NCI-H187 (cell line): ENCODE measurements at places on chromosomes 4 and X.

GRCh38 chrX:128518508-128518907, 466.3 kb upstream of the ACTRT1 start:
- DNase-seq = no peak

DNA sequence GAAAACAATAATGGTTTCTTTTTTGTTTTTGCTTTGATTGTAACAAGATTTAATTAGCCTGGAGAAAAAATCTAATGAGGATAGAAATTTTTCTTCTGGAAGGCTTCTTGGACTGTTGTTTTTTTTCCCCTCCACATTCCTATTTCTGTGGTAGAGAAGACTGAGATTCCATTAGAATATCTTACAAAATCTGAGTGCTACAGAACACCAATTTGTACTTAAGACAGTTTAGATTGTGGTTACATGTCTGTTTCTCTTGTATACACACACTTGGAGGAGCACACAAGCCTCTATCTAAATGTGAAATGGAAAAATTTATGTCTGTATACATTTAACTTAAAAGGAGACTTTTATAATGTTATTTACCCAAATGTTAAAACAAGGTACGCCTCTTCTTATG, 176.9 kb upstream of the ARSJ start:
- DNase-seq = no peak

- no peak for DNase-seq
These were observed 170.9 kb upstream of the GRIA3 start for GRCh38 chrX:123013141-123013540.

- DNase-seq = no peak
These were observed 48.9 kb downstream of the MND1 start for GRCh38 chr4:153393397-153393796.

DNA sequence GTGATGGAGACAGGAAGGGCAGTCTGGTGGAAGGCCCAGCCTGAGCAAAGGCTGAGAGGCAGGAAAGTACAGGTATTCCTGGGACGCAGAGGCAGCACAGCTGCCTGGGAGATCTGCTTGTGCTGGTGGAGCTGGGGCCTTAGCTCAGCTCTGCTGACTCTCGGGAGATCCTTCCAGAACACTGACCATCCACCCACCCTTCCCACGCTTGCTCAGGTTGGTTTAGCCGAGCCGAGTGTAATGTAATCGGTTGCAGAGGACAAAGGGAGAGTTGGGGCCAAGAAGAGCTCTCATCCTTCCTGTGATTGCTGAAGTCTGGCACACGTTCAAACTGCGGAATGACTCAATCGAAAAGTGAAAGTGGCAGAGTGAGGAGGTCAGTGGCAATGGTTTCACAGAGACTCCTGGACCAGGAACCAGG, 43.1 kb upstream of the GPR78 start:
- no peak for DNase-seq

GRCh38 chrX:26414534-26414933, 198.6 kb downstream of the MAGEB5 start:
- DNase-seq = no peak

DNA sequence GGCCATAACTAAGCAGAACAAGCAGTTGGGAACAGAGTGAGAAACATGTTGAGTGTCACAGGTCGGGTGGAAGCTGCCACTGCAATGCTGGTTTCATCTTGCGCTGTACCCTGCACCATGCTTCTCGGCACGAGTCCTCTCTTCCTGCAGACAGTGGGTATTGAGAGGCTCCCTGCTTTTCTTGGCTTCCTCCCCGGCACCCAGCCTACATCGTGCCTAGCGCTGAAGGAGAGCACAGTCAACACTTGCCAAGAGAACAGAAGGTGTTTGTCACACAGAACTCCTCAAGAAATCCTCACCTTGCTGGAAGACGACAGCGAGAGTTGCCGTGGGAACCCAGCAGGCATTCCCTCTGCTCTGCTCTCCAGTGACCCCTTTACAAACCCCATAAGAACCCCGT, 53.6 kb downstream of the EVC2 start:
- no peak for DNase-seq

DNA sequence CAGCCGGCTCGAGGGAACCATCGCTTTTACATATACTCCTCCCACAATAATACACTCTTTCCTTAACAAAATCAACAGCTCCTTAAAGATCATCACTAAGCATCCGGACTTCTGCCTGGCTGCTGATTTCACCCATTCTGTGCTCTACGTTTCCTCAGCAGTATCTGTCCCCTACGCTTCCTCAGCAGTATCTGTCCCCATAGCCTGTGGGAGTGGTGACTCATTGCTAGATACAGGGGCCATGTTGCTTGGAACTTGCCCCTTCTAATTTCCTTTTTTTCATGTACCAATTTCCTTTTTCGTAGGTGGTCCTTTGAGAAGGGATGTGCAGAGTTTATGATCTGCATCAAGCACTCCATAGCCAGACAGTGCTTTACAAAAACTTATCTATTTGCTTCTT, 18.6 kb downstream of the MAP3K15 start:
- DNase-seq = no peak

DNA sequence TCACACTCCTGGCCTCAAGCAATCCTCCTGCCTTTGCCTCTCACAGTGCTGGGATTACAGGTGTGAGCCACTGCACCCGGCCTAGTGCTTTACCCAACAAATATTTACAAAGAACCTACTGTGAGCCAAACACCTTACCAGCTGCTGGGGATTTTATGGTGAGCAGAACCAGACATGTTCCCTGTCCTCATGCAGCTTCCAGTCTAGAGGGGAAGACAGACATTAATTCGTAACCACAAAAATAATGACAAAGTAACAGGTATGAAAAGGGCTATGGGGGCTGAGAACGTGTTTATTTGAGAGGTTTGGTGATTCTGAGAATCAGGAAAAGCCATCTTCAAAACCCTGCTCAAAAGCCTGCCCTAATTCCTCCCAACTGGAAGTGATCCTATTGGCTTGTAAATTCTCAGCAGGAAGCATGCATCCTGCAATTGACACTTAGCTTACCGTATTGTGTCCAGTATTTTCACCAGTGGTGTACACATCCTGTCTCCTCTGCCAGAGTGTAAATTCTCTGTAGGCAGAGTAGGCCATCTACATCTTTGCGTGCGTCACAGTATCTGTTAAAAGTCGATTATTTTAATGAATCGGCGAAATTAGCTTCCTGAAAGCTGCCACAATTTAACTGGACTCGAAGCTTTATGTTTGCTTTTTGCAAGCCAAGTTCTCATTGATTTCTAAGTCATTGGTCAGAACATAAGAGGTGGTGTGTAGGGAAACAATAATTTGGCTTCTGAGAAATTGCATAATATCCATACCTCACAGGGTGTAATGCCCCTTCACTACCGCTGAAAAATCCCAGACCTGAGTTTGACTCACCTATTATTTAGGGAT, 67.0 kb downstream of the TMEM156 start:
- no peak for DNase-seq

- no peak for DNase-seq
These were observed 5.6 kb upstream of the CT47C1 start for GRCh38 chrX:119067023-119067739.

DNA sequence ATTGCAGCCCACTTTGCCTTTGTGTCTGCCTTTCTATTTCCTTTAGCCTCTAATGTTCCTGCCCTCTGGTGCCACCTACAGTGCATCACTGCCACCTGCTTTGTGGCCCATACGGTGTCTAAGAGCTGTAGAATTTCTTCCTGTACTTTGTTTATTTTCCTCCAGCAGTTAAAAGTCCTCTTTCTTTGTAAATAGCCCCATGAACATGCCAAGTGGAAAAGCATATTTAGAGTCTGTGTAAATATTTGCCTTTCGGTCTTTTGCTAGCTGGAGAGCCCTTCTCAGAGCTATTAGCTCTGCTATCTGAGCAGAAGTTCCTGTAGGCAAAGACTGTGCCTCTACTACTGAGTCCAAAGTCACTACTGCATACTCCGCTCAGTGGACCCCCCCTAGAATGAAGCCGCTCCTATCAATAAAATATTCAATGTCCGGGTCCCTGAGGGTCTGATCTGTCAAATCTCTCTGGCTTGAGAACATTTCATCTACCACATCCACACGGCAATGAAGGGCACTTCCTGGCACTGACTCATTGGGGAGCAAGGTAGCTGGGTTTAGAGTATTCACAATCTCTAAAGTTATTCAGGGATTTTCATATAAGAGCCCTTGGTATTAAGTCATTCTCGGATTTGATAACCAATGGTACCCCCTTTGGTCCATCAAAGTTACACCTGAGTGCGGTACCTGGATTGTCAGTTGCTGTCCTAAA, 36.3 kb downstream of the SULT1E1 start:
- DNase-seq = peak; percentile 27

- DNase-seq = no peak
These were observed 164.4 kb upstream of the CPEB2 start for GRCh38 chr4:14837860-14838259.

DNA sequence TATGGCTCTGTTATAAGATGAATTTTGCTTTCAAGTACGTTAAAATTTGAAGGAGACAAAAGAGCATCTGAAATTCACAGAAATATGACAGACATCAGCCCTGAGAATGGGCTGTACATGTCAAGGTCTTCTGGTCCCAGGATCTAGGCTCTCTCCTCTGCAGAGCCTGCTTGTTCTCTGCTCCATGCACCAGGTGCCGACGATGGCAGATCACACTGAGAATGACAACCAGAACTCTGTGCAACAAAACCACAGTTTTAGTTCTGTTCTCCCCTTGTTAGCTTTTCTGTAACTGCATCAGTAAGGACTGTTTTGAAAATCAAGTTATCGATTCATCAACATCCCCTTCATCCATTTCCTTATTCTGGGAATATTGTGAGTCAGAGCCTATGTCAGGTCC, 30.9 kb upstream of the LGI2 start:
- no peak for DNase-seq

- DNase-seq = no peak
These were observed 194.4 kb downstream of the COX18 start for GRCh38 chr4:72875138-72875537.

DNA sequence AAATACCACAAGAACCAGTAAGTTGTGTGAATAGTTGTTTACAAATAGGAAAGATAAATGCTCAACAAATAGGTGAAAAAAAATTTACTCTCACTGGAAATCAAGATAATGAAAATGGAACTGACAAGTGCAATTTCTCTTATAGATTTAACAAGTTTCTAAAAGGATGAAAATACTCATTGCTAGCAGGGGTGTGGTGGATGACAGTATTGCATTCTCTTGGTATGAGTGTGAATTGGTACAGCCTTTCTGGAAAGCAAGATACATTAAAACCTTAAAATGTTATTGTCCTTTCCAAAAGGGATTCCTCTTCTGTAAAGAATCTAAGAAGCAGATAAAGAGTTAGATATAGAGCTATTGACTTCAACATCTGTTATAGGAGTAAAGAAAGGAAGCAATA, 240.0 kb upstream of the RPS6KA3 start:
- DNase-seq = no peak

DNA sequence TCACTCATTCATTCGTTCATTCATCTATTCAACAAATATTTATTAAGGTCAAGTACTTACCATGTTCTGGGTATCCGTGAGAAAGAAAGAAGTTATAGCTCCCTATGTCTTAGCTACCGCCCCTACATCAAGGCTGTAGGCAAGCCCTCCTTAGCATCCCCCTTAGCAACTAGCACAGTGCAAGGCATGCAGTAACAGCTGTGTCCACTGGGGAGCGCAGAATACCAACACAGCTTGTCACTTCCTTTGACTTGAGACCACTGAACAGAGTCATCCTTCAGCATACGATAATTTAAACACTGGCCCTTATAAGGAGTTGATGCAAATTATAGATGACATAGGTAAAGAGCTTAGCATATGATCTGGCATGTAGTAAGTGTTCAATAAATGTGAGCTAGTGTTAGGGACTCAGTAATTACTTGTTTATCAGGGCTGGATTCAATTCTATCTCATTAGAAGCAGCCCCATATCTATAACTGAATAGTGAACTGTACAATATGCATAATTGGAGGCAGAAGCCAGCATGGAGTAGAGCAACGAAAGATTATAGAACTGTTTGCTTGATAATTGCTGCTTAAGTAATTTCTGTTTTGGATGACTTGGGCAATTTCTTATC, 8.7 kb downstream of the KIAA1210 start:
- DNase-seq = no peak

- DNase-seq = no peak
These were observed 49.6 kb downstream of the STARD8 start for GRCh38 chrX:68697036-68697435.

GRCh38 chr4:139167774-139168444, 9.1 kb downstream of the ELF2 start:
- no peak for DNase-seq

DNA sequence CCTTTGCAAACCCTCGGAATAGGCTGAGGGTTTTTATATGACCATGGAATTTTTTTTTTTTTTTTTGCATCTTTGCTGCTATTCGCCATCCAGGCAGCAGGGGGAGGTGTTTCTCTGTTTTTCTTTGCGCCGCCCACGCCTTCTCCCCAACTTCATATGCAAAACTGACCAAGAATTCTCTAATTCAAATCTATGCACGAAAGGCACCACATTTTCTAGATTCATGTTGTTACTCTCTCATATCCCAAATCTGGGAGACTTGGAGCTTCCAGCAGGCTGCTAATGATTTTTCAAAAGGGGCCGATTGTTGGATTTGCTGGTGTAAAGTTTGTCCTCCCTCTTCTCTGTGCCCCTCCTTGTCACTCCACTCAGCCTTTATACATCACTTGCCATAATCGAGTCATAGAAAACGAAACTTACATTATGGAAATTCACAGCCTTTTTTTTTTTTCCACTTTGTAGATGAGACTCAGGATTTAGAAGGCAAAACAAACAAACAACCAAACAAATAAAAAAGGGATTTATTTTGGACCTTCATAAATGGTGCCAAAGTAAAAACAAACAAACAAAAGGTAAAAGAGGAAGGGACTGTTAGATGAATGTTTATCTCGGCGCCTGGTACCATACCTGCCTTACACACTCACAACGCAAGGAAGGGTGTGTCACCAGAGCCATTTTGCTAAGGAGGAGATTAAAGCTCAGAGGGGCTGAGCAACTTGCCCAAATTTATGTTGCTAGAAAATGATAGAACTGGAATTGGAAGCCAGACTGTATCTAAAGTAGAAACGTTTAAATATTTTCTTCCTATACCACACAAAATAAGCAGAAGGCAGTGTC, 29.3 kb upstream of the BOD1L1 start:
- peak; percentile 38 for DNase-seq

GRCh38 chr4:69060651-69061308, 35.5 kb upstream of the UGT2B7 start:
- no peak for DNase-seq

- DNase-seq = no peak
These were observed 185.0 kb upstream of the GPRIN3 start for GRCh38 chr4:89492581-89493071.

GRCh38 chr4:6032249-6033244, 14.3 kb upstream of the C4orf50 start:
- DNase-seq = peak; percentile 20

DNA sequence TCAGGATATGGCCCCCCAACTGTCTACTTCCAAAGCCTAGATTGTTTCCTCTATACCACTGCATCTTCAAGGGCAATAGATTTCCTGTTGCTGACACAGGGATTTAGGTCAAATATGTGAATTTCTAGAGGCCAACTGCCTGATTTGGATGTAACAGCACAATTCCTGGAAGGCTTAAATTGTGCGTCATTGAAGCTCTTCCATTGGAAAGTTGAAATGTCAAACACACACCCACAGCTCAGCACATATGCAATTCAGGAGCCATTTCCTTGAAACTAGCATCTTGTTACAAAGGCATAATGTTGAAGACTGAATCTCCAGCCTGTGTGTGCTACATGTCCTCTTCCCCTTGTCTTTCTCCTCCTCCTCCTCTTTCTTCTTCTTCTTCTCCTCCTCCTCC, 158.6 kb downstream of the STK32B start:
- DNase-seq = no peak

- DNase-seq = no peak
These were observed 317.2 kb downstream of the DHX15 start for GRCh38 chr4:24266951-24267722.
